ENCODE measurements at places on chromosomes 6 and 20. TPM values are rescaled to one million over a fixed set of nuclear protein-coding genes. Genes with fewer than 3 reads are reported as not detected.

ENPP4 gene
- 28.4 TPM for total RNA-seq

GSTA3 gene
- not detected for total RNA-seq

FOXS1 gene
- total RNA-seq: 0.48 TPM

CALHM4 gene
- not detected for total RNA-seq

PTK6 gene
- total RNA-seq: 91.1 TPM

LRFN2 gene
- 0.22 TPM for total RNA-seq

PRL gene
- total RNA-seq: not detected

CLVS2 gene
- 0.05 TPM for total RNA-seq

CFB gene
- total RNA-seq: 20.4 TPM

LSM2 gene
- 61.3 TPM for total RNA-seq

APCDD1L gene
- 1.0 TPM for total RNA-seq

SLC12A5 gene
- total RNA-seq: not detected

MDFI gene
- total RNA-seq: 1.1 TPM

WFDC2 gene
- total RNA-seq: 285 TPM

SYCP2L gene
- not detected for total RNA-seq

MRAP2 gene
- total RNA-seq: 14.6 TPM

C6orf141 gene
- total RNA-seq: 10.4 TPM

DSP gene
- 201 TPM for total RNA-seq

CDKAL1 gene
- 13.8 TPM for total RNA-seq

GPLD1 gene
- total RNA-seq: 0.84 TPM

PRKN gene
- 3.7 TPM for total RNA-seq

MCHR2 gene
- not detected for total RNA-seq

TFAP2A gene
- 0.99 TPM for total RNA-seq

ID4 gene
- 2.4 TPM for total RNA-seq

FAM209A gene
- total RNA-seq: not detected

JPH2 gene
- total RNA-seq: 1.3 TPM

SPINT3 gene
- not detected for total RNA-seq

KCNK16 gene
- not detected for total RNA-seq

SASH1 gene
- 14.9 TPM for total RNA-seq

SEMG1 gene
- total RNA-seq: 1.0 TPM

NKX2-2 gene
- total RNA-seq: 1.6 TPM

TNXB gene
- total RNA-seq: 7.3 TPM

FRK gene
- total RNA-seq: 27.1 TPM

COL19A1 gene
- 0.22 TPM for total RNA-seq

NSFL1C gene
- total RNA-seq: 67.4 TPM

BMP2 gene
- 57.3 TPM for total RNA-seq

GHRH gene
- total RNA-seq: not detected

SMOC2 gene
- 29.6 TPM for total RNA-seq

FAM217A gene
- total RNA-seq: not detected
